Stimulated activated CD4-positive, alpha-beta T cell treated with anti-CD3 and anti-CD28 coated beads, TNF-alpha, amount 100 ng/mL, for 24 hours (primary cell): ENCODE measurements at places on chromosomes 16 and 17.

DNA sequence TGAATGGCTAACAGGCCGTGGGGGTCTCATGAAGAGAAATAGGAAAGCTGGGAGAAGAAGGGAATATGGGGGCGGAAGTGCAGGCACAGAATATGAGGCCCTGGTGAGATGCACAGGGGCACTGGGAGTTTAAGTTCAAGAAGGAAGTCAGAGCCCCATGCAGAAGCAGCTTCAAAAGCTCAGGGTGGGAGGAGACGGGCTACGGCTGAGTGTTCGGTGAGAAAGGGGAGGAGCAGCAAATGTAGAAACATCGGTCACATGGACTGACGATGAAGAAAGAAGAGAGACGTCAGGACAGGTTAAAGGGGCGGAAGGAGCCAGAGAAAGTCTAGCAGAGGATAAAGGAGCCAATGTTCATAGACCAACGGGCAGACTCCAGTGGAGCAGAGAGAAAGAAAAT lies 204.5 kb upstream of the ZFHX3 start:
- no peak for DNase-seq

- DNase-seq = no peak
These were observed 73.8 kb downstream of the XYLT1 start for GRCh38 chr16:17396762-17397498.

GRCh38 chr17:4768298-4768697 lies 3.4 kb upstream of the TM4SF5 start:
- no peak for DNase-seq

DNA sequence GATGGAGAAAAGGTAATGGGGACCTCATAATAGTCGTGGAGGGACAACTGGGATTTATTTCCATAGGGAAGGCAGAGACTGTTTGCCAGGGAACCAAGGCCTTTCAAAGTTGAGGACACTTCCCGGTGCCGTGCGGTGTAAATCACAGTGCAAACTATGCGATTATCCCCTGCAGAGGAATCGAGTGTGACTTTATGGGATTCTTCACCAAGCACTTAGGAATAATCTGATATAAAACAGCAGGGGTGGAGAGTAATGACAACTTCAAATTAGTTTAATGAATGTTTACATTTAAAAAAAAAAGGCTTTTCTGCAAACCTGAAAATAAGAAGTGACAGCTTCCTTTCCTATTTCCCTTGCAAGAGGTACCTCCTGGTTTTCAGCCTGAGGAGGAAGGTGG lies 538.2 kb downstream of the MAF start:
- DNase-seq = no peak

DNA sequence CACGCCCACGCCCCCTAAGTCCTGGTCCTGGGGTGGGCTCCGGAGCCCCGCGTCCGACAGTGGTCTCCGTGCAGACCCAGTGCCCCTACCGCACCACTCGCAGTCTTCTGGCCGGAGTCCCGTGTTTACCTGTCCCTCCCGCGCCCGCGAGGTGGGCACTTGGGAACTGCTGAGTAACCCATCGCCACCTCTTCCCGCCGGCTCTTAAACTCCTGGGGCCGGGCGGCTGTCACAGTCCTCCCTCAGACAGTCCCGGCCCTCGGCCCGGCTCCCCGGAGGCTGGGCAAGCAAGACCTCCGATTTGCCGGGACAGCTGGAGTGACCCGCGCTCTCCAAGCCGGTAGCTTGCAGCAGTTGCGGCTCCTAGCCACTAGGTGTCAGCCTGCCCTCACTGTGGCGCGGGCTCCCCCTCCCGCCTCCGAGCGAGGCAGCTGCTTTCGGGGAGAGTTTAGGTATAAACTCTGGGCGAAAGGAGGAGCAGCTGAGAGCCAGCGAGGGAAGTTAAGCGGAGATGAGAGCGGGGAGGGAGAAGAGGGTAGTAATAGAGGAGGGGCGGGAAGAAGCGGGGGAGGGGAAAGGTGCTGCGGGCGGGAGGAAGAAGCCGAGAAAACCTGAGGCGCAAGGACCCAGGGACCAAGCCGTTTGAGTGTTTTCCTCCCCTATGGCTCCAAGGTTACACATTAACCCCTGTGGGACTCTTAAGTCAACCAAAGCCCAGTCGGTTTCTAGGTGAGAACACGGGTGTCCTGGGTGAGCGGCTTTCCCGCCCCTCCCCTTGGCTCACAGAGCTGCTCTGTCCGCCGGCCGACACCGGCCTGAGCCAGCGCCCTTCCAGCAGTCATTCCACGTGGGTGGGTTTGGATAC lies 826 bp upstream of the TLCD1 start:
- peak; percentile 88 for DNase-seq

DNA sequence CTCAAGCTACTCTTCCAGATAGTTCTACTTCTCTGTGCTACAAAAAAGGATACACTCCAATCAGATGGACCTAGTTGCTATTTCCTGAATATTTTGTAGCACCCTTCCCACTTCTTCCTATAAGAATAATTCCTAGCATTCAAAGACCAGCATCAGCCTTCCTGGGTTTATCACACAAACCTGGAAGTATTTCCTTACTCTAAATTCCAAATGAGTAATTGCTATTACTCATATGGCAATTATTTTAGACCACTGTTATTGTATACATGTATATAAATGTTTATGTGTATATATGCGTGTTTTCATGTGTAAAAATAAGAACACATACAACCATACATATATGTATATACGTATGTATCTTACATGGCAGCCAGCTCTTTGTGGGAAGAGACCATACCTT lies 130.6 kb downstream of the MYO1D start:
- DNase-seq = no peak

DNA sequence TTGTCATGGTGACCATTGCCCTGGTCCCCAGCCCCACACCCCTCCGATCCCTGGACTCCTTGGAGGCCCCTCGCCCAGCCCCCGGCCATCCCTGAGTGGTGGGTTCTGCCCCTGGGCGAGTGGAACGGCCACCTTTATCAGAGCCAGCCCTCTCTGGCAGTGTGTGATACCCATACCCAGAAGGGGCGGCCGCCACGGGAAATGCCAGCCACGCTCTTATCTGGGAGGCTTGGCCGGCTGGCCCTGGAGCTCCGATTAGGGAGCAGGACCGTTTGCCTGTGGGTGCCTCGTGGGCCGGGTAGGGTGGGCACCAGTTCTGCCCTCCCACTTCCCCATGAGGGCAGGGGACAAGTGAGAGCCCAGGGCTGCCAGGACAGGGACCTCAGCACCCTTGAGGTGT lies 58.3 kb upstream of the ZC3H18 start:
- DNase-seq = no peak

DNA sequence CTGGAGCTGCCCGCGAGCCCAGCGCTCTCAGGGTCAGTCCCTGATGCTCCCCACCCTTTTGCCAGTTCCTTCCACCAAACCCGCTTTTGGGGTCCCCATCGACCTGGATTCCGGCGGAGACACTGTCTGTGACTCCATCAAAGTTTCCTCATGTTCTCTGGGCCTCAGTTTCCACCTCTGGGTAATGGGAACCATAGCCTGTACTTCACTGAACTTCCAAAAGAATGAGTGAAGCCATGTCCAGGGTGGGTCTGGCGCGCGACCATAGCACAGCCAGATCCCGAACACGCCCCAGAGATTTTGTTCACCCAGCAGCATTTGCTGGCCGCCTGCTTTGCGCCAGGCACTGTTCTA lies 327 bp downstream of the SDR42E2 start:
- DNase-seq = no peak

DNA sequence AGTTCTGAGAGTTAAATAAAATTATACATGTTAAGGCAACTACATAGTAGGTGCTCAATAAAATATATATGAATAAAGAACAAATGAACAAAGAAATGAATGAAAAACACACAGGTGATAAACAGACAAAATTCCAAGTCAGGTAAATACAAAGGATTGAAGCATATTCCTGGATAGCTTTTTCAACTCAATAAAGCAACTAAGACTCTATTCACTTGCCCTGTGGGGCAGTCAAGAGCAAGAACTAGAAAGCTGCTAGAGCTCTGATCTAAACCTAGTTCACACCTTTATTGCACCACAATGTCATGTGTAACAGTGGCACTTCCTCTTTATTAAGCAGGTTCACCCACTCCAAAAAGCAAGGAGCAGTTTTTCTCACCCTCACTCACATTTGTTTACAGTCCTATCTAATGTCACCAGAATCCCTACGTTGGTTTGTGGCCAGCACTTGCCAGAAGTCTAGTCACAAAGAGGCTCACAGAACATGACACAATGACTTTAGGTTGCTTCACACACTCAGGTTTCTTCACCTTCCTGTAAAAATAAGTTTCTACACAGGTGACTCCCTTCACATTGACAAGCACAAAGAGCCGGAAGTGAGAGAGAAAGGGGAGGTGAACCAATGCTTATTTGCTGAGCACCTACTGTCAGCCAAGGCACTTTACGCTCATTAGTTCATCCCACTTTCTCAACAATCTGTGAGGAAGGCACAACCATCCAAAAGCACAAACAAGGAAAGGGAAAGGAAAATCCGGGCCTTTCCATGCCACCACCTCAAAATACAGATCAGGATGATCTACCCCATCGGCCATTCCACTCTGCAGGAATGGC lies 70.8 kb downstream of the XPO6 start:
- peak; percentile 23 for DNase-seq

DNA sequence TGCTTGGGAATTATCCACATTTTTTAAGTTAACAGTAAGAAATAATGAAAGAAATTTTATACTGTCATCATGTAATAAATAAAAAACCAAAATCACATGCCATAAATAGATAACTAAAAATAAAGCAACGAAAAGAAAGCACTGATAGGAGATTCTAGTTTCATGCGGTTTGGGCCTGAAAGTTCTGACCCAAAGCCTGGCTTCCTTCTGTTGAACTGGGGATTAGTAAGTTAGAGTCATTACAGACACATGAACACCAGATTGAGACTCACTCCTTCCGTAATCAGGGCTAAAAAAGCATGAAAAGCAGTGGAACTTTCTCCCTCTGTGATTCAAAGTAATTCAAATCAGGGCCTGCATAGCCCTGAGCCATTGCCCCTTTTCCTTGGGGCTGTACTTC lies 13.2 kb upstream of the SLC6A2 start:
- DNase-seq = no peak

GRCh38 chr17:63481488-63481870 lies 4.6 kb downstream of the ACE start:
- DNase-seq = no peak

DNA sequence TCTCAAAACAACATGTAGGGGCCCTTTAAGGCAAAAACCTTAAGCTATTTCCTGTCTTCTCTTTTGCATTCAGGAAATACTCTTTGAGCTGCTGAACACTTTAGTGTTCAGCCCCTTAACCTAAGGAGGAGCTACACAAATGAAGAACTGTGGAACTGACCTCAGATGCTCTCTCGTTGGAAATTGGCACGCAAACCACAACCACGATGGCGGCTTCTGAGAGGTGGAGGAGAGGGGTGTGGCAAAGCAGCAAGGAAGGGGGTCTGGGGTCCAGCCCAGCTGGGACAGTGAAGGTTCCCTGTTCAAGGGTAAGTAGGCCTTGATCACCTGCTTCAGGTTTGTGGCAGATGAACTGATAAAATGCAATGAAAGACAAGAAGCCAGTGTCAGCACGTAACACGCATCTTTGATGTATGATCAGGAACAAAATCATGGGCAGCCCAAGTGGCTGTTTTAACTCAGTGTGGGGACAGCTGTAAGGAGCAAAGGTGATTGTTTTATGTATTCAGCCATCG lies 291.6 kb upstream of the TNRC6C start:
- peak; percentile 31 for DNase-seq

DNA sequence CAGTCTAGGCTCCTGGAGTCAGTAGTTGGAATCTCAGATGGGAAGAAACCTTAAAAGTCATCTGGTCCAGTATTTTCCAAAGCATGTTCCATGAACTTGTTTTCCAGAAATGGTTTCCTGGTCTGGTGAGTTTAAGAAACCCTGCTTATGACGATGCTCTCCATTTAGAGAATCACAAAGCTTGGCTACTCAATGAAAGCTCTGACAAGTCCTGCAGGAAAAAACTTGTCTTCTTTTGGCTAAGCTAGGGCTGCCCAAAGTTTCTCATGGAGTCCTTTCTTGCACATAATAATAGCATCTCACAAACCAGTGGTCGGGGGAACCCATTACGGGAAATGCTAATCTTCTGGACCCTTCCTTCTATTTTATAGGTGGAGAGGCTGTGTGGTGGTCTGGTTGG lies 5.5 kb upstream of the NKD1 start:
- DNase-seq = no peak

DNA sequence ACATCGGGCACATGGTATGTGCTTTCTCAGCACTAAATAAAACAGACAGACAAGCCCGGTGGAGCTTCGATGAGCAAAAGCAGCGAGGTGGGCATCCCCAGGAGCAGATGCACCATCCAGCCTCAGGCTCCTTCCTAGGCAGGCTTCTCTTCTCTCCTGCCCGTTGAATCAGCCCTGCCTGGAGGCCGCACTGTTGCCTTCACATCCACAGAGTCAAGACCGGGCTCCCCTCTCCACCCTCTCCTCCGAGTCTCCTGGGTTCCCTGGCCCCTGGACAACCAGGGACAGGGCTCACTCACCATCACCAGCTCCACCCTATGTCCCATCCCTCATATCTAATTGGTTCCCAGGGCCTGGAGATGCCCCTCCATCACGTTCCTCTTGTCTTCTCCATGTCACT lies 79.7 kb upstream of the RCVRN start:
- no peak for DNase-seq

- no peak for DNase-seq
These were observed 4.2 kb upstream of the SREBF1 start for GRCh38 chr17:17840751-17841591.

- DNase-seq = no peak
These were observed 26.0 kb upstream of the SPPL2C start for GRCh38 chr17:45818699-45819098.

DNA sequence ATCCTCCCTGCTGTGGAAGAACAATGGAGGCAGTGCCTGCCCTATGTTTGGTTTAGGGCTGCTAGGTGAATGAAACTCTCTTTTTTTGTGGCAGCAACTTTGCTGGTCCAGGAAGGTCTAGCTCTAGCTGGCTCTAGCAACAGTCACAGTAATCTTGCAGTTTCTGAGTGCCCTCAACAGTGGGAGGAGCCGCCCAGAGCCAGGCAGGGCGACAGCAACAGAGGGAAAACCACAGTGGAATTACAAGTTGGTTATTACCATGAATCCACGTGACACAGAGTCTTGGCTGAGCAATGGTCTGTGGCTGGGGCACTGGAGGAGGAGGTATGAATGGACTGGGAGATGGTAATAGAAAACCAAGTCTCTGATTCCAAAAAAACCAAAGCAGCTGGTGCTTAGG lies 10.3 kb downstream of the HSPB9 start:
- no peak for DNase-seq

DNA sequence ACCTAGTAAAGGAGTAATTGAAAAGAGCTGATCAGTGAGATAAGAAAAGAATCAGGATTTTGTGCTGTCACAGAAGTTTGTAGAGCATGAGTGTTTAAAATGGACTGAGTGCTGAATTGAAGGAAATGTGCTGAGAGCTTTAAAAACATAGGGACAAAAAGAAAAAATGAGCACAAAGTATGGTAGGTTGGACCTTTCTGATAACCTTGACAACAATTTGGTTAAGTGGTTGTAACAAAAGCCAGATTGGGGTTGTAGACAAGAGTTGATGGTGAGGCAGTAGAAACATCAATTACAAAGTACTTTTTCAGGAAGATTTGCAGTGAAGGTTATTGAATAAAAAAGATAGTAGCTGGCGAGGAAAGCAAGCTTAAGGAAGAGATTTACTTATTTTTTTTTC lies 674.7 kb upstream of the KIF2B start:
- DNase-seq = no peak

- DNase-seq = no peak
These were observed 234.4 kb downstream of the WWOX start for GRCh38 chr16:78333808-78334207.

- no peak for DNase-seq
These were observed 760.6 kb upstream of the EEF2KMT start for GRCh38 chr16:5858180-5858579.

- DNase-seq = no peak
These were observed 101.0 kb downstream of the METRNL start for GRCh38 chr17:83180264-83180995.
